NCI-H2107 (cell line): ENCODE measurements at places on chromosomes 12 and 14.
A peak's percentile ranks its signal among the peaks of the same experiment; 100 is the strongest.

GRCh38 chr14:25062022-25062321 lies 12.0 kb upstream of the STXBP6 start:
- no peak for DNase-seq

DNA sequence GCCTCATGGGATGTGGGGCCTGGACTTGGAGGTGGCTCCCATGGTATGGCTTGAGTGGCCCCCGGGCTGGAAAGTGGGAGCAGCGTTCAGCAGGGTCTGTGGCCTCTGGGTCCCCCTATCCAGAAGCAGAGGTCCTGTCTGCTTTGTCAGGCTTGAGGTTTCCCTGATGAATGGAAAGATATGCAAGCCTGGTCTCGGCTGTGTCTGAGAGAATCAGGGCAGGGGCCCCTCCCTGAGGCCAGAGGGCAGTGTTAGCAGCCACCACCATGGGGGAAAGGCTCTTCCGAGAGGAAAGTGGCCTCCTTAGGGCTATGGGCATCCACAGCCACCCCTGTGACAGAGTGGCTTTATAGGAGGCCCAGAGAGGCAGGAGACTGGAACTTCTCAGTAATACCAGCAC lies 128.2 kb downstream of the VRK1 start:
- no peak for DNase-seq

DNA sequence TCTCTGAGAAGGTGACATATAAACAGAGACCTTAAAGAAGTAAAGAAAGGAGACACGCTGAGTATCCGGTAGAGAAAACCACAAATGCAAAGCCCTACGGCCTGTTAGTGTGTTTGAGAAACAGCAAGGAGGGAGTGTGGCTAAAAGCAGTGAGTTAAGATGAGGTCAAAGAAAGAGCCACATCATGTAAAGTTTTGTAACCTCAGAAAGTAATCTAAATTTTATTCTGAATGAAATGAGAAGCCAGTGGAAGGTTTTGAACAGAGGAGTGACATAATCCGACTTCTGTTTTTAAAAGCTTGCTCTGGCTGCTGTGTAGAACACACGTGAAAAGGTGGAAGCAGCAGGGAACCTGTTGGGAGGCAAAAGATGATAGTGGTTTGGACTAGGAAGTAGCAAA lies 32.6 kb downstream of the PPP2R5E start:
- no peak for DNase-seq

GRCh38 chr12:4172999-4173398 lies 100.6 kb upstream of the CCND2 start:
- DNase-seq = no peak

- peak; percentile 15 for DNase-seq
Measured at GRCh38 chr12:69553628-69554248, 31.5 kb upstream of the CCT2 start.

DNA sequence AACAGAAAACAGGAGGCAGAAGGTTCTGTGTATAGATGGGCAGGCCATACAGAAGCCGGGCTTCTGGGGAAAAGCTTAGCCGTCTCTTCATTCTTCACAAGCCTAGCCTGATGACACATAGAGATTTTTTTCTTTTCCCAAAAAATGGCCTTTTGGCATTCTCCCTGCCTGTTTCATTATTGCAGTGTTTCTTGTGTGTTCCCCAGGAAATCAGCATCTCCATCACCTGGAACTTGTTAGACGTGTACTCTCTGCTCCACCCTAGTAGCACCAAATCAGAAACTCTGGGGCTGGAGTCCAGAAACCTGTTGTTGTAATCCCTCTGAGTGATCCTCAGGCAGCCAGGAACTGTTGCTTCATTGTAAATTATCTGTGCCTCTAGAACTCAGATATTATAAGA lies 388.1 kb downstream of the CCDC91 start:
- DNase-seq = no peak

GRCh38 chr12:31897781-31898503 lies 61.3 kb upstream of the RESF1 start:
- DNase-seq = peak; percentile 60

DNA sequence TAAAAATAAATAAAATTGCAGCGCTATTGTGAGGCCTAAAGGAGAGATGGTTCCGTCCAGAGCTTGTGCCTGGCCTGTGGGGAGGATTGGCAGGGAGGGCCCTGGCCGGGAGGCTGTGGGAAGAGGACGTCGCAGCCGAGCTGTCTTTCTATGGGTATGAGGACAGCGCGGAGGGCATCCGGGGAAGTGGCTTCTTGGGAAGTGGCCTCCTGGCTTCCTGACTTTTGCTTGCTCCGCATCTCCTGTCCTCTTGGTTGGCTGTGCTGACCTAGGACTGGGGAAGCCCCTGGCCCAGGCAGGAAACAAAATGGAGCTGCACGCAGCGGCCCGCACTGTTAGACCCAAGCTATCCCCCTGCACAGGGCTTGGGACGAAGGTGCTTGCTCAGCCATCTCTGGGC lies 22.2 kb upstream of the MEG3 start:
- DNase-seq = no peak

- DNase-seq = no peak
Measured at GRCh38 chr14:105878125-105878524, 351.7 kb downstream of the TMEM121 start.

DNA sequence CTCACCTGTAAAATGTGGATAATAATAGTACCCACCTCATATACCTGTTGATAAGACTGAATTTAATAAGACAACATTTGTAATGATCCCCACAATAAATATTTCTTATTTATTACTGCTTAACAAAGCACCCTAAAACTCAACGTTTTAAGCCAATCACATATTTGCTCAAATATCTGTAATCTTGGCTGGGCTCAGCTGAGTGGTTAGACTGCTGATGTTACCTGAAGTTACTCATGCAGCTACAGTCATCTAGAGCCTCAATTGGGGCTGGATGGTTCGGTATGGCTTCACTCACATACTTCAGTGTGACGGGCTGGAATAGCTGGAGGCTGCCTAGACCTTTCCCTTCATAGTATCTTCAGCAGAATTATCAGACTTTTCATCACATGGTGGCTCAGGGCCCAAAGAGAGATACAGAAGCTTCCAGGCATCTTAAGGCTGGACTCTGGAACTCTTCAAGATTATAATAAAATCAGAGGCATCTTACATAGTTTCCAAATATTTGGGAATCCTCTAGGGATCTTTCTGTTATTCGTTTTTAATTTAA lies 4.3 kb upstream of the OR5AU1 start:
- no peak for DNase-seq

DNA sequence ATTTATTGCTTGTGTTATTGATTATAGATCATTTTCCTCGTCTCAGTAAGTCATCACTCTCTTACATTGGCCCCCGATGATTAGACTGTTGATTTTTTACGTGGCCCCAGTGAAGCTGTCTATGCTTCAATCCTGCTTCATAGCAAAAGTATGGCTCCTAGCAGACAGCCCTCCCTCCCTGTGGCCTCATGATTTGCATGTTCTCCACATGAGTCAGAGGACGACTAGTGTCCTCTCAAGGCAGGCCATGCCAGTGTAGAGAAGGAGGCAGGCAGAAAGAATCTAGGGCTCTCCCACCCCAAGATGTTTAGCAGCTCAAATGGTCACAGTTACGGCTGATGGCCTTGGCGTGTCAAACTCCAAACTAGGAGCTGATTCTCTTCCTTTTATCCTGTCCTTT lies 59.6 kb downstream of the FIGNL2 start:
- DNase-seq = no peak

GRCh38 chr12:89395712-89396111 lies 43.4 kb upstream of the DUSP6 start:
- DNase-seq = no peak

- DNase-seq = no peak
Measured at GRCh38 chr12:71046215-71046614, 111.6 kb downstream of the TSPAN8 start.

DNA sequence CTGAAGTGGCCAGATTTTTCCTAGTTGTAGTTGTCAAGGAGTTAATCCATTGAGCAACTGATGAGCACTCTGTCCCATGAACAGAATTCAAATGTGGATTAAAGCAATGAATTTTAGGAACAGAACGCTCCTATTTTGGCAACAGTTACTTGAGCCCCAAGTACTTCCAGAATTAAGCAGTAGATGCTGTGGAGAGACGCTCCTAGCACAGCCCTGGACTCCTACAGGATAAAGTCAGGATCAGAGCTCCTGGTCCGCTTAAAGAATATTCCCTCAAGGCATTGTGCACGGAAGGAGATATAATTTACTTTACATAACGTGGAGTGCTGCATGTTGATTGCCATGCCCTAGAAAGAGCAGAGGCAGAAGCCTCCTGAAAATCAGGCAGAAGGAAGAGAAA lies 53.4 kb downstream of the FLRT2 start:
- DNase-seq = no peak

DNA sequence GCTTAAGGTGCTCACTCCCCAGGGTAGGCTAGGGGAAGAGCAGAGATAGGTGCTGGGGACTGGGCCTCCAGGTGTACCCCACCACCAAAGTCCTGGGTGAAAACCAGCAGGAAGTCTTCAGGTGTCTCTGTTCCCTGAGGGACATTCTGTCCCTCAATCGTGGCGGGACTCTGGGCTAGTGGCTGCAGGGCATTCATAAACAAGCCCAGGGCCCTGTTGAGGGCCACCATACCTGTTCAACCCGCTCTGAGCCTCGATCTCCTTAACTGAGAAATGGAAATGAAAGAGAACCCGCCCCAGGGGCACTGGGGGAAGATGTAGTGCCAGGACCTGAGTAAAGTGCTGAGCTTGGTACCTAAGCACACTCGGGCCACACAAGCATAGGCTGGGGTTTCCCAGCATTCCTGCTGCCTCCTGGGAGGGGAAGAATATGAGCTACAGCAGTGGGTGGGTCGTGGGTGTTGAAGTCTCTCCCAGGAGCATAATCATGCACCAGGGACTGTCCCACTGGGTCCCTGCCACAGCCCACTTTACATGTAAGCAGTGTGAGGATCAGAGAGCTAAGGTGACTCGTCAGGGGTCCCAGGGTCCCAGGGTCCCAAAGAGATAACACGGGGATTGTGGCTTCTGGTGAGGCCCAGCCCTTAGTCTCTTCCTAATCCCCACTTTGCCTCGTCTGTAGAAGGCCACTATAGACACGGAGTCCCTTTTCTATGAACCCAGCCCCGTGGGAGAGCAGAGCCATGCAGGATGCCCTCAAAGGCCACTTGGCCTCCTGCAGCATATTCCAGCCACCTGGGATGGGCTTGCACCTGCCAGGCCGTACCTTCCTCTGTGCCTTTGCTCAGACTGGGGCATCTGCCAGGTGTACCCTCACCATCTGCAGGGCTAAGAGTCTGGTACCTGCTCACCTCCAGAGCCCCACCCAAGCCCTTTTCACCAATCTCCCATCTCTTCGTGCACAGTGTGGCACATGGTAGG lies 14.4 kb downstream of the FAM222A start:
- DNase-seq = no peak

DNA sequence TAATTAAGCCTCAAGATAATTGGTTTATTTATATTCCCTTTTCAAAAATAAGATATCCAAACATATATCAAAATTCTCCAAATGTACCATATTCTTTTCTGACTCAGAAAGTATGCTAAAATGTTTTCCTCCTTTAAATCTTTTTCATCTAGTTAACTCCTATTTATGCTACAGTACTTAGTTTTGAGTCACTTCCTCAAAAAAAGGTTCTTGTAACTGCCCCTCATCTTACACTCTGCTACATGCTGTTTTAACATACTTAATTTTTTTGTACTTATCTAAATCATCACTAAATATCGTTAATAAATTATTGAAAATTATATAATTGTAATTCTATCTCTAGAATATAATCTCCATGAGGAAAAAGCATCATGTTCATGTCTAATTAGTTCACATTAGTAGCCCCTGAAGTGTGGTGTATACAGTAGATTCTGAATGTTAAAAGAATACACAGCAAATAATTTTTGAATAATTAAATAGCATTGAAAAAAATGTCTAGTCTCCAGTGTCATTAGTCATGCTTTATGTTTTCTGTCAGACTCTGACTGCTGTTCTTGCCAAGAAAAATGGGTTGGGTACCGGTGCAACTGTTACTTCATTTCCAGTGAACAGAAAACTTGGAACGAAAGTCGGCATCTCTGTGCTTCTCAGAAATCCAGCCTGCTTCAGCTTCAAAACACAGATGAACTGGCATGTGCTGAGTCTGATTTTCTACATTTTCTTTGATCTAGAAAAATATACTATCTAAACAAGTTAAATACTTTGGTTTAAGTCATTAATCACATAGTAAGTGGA lies 3.5 kb downstream of the KLRD1 start:
- no peak for DNase-seq

- DNase-seq = no peak
Measured at GRCh38 chr14:100484531-100485267, 102.5 kb downstream of the BEGAIN start.

- DNase-seq = no peak
Measured at GRCh38 chr14:47270715-47271114, 404.7 kb downstream of the MDGA2 start.

- no peak for DNase-seq
Measured at GRCh38 chr12:108530161-108530560, 15.1 kb downstream of the FICD start.

GRCh38 chr12:15982921-15983320 lies 71.8 kb downstream of the DERA start:
- no peak for DNase-seq

GRCh38 chr12:70948236-70948975 lies 27.9 kb upstream of the PTPRR start:
- no peak for DNase-seq

DNA sequence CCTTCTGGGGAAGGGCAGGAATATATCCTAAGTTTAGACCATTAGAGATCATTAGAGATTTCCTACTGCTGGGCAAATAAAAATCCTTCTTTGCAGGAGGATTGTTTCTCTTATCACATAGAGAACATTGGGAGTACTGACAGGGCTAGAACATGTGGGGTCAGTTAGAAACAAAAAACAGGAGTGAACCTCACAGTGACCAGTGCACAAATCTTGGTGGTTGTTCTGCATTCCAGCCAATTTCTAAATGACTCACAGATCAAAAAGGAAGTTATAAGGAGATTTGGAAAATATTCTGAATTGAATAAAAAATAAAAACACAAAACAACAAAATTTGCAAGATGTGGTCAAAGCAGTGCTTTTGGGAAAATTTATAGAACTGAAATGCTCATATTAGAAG lies 118.8 kb downstream of the LLPH start:
- DNase-seq = no peak

GRCh38 chr14:75435473-75435872 lies 7.7 kb downstream of the JDP2 start:
- DNase-seq = no peak

- DNase-seq = no peak
Measured at GRCh38 chr12:67784831-67785230, 136.3 kb downstream of the DYRK2 start.

GRCh38 chr14:104729835-104730181 lies 5.8 kb downstream of the ADSS1 start:
- no peak for DNase-seq

GRCh38 chr14:74793506-74794155 lies 30.5 kb downstream of the YLPM1 start:
- DNase-seq = no peak

GRCh38 chr14:97697772-97698171 lies 900.6 kb downstream of the VRK1 start:
- no peak for DNase-seq
